ENCODE measurements at places on chromosomes 11 and 22. TPM values are rescaled to one million over a fixed set of nuclear protein-coding genes. Genes with fewer than 3 reads are reported as not detected.

TSGA10IP gene
- not detected for total RNA-seq

- H3K27ac ChIP-seq, result no peak overlapping the region
- DNase-seq, result no peak
- no peaks in the 10 kb centered on the region for H3K4me1 ChIP-seq
- no peak overlapping the region for H3K4me3 ChIP-seq
- no peaks in the 10 kb centered on the region for H3K27me3 ChIP-seq
These were observed 39.0 kb downstream of the PDGFD start for GRCh38 chr11:104124979-104125378.

GRCh38 chr11:111469200-111469599 is 43.0 kb downstream of the BTG4 start:
- H3K36me3 ChIP-seq, result no peaks in the 10 kb centered on the region
- no peak overlapping the region for H3K4me3 ChIP-seq
- no peaks in the 10 kb centered on the region for H3K4me1 ChIP-seq
- no peaks in the 10 kb centered on the region for H3K27me3 ChIP-seq

UFD1 gene
- total RNA-seq, result 108 TPM

ZNF70 gene
- 5.4 TPM for total RNA-seq

FGF4 gene
- not detected for total RNA-seq

DNA sequence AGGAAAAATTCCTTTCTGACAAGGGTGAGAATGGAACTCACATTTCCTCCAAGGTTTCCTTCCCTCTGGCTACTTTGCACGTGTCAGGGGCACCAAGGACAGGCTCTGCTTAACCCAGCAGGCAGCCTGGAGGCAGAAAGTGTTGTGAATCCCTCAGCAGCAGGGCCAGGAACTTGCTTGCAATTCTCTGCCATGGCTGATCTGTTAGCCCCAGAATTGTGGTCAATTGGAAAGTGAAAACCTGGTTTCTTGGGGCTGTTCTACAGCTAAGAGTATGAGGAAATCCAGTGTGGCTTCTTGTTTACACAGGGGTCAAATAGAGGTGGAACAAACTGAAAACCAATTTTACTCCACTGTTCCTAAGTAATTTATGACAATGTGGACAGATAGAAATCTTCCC is 38.3 kb upstream of the CEP295 start:
- H3K4me1 ChIP-seq, result peaks cover 13% of the 10 kb centered on the region
- H3K27ac ChIP-seq, result no peak overlapping the region
- H3K4me3 ChIP-seq, result no peak overlapping the region
- no peaks in the 10 kb centered on the region for H3K36me3 ChIP-seq
- no peak for DNase-seq

DNA sequence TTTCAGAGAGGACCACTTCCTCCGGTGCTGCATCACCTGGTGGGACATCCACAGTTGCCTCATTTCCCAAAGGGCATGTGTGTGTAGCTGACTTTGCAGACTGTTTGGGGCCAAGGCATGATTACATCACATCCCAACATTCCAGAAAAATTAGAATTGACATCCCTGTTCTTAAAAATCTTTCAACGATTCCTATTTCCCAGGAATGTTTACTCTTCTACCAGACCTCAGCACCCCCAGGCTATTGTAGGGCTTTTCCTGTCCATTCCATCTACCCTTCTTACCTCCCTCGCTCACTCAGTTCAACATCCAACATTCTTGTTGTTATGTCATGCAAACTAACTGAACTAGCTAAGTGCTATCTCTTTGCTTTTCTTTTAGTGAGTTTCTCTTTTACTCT is 37.3 kb downstream of the PIWIL4 start:
- H3K27ac ChIP-seq, result no peak overlapping the region
- H3K4me1 ChIP-seq, result peaks cover 30% of the 10 kb centered on the region
- no peaks in the 10 kb centered on the region for H3K27me3 ChIP-seq
- H3K36me3 ChIP-seq, result no peaks in the 10 kb centered on the region
- DNase-seq, result no peak

GRCh38 chr11:76243957-76244285 is 37.6 kb upstream of the WNT11 start:
- H3K4me1 ChIP-seq, result no peaks in the 10 kb centered on the region
- H3K27ac ChIP-seq, result no peak overlapping the region

TRIM48 gene
- not detected for total RNA-seq

- DNase-seq, result peak; percentile 86
- peaks cover 14% of the 10 kb centered on the region for H3K36me3 ChIP-seq
- peaks cover 25% of the 10 kb centered on the region for H3K4me1 ChIP-seq
- peak overlapping the region; percentile 93 for H3K27ac ChIP-seq
- H3K27me3 ChIP-seq, result no peaks in the 10 kb centered on the region
These were observed 37.4 kb downstream of the CTNND1 start for GRCh38 chr11:57798905-57799559.

DNA sequence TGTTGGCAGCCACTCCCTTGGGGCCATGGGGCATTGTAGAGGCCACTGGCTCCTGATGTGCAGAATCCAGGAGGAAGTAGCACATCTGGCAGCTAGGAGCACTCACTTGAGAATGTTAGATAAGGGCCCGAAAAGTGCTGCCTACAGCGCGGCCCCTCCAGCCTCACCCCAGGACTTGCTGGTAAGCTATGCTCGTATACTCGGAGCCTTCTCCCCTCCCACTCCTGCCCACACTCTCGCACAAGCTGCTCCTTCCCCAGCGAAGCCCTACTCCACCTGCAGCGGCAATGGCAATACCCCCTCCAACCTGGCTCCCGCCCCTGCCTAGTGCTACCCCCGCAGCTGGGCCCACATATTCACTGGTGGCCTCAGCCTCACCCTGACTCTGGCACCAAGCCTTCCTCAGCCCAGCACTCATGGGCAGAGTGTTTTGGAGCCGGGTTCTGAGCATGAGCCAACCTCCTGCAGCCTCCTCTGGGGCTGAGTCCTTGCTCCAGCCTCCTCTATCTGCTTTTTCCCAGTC is 47.7 kb downstream of the PDE2A start:
- no peak overlapping the region for H3K4me3 ChIP-seq
- no peak for DNase-seq
- H3K4me1 ChIP-seq, result peaks cover 6% of the 10 kb centered on the region
- no peak overlapping the region for H3K27ac ChIP-seq

CCDC88B gene
- total RNA-seq, result 3.9 TPM

DNA sequence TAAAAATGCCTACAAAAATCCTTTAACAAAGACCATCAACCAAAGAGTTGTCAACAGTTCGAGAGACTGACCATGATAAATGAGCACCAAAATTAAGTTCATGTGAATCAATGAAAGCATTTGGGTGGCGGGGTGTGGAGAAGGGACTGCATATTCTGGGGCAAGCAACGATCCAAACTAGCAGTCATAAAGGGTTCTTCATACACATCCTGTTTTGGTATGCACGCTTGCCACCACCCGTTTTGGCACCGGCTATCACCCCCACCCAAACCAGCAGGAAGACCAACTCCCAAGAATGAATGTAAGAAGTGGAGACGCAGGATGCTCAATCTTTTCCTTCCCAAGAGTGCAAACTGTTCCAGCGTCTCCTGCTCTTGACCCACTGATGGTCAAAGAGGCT is 80.8 kb downstream of the SGSM3 start:
- no peaks in the 10 kb centered on the region for H3K36me3 ChIP-seq
- H3K4me3 ChIP-seq, result no peak overlapping the region
- no peaks in the 10 kb centered on the region for H3K4me1 ChIP-seq
- no peak overlapping the region for H3K27ac ChIP-seq

FOLR1 gene
- 65.9 TPM for total RNA-seq

DNA sequence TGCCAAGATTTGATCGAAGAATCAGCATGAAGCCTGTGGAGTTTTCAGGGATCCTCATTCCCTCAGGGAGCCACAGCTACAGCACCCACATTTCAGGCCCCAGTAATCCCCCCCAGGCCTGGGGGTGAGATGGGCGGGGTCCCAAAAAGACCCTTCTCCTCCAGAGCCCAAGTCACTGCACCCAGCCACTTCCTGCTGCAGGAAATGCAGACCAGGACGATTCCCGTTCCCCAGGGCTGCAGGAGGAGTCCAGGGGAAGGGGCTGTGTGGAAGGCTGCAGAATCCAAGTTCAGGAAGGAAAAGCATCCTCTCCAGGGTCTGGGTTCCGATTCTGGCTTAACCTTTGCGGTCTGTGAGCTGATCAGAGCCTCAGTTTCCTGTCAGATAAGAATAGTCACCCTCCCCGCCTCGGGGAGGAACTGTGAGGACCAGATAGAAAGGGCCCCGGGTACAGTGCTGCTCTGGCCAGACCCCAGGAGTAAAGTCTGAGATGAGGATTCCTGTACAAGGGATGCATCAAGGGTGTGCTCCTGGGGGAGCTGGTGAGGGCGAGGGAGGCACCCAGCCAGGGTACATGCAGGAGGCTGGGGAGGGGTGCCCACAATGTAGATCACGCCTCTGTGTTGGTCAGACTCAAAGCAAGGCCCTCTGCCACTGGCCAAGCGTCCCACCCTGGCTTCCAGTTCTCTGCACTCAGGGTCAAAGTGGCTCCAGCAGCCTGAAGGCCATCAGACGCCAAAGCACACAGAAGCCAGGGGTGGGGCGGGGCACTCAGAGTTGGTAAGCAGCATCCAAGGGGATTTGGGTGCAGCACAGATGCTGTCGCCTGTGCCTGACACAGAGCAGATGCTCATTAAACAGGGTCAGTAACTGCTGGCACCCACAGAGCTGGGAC is 30.1 kb upstream of the TP53I11 start:
- no peak overlapping the region for H3K27ac ChIP-seq
- H3K36me3 ChIP-seq, result no peaks in the 10 kb centered on the region
- no peak for DNase-seq
- no peaks in the 10 kb centered on the region for H3K27me3 ChIP-seq
- H3K4me3 ChIP-seq, result no peak overlapping the region

NLRX1 gene
- total RNA-seq, result 8.0 TPM

APOBEC3A gene
- not detected for total RNA-seq

RASL10A gene
- 1.1 TPM for total RNA-seq

DNA sequence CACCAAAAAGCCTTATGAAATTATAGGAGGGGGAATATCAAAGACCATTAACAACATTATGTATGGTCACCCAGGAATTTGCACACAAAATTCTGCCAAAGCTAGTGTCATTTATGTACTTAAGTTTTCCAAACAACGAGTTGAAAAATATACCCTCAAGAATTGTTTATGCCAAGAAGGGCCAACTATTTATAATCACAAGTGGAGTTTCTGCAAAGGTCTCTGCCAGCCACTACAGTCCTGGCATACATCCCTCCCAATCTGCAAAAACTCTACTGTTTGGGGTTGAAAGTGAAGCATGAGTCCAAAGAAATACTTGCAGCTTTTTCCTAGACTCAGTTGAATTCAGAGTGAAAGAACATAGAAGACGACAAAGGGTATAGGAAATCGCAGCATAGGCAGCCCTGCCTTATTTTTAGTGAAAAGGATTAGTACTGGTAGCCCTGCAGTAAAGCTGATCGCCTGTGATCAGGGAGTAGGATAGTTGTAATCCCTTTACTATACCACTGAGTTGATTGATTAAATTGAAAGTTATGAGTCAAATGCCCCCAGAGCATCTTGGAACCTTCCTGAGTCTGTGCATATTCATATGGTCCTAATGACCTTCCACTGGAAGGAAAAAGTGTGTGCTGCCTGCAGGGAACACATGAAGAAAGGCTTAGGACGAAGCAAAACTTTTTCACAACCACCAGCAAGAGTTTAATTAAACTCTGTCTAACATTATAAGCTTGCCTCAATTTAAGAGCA is 144.0 kb downstream of the SPON1 start:
- H3K4me1 ChIP-seq, result no peaks in the 10 kb centered on the region
- no peaks in the 10 kb centered on the region for H3K27me3 ChIP-seq
- no peak overlapping the region for H3K27ac ChIP-seq
- H3K36me3 ChIP-seq, result no peaks in the 10 kb centered on the region

GRCh38 chr11:27717801-27718229 is 17.6 kb upstream of the BDNF start:
- H3K4me1 ChIP-seq, result peaks cover 5% of the 10 kb centered on the region
- peak overlapping the region; percentile 51 for H3K4me3 ChIP-seq
- no peak for DNase-seq
- H3K27me3 ChIP-seq, result no peaks in the 10 kb centered on the region
- H3K36me3 ChIP-seq, result no peaks in the 10 kb centered on the region
- peak overlapping the region; percentile 93 for H3K27ac ChIP-seq

TCN1 gene
- not detected for total RNA-seq

HBD gene
- not detected for total RNA-seq

- H3K27me3 ChIP-seq, result no peaks in the 10 kb centered on the region
- no peak overlapping the region for H3K27ac ChIP-seq
- DNase-seq, result no peak
- no peaks in the 10 kb centered on the region for H3K36me3 ChIP-seq
- no peak overlapping the region for H3K4me3 ChIP-seq
These were observed 418.7 kb upstream of the CADM1 start for GRCh38 chr11:115922876-115923275.

OR51I1 gene
- not detected for total RNA-seq

DNA sequence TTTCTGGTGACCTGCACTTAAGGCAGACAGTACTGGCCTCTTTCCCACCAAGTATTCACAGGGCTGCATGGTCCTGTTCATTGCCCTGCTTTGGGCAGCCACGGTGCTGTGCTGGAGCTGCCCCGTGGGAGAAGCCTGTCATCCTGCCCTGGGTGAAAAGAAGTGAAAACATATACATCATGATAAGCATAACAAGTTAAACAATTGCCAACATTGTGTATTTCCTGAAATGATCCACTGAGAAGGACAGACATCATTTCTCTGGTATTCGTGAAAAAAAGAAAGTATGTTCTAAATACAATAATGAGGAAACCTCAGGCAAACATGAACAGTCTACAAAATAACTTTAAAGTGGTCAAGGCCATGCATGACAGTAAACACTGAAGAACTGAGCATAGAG is 393.1 kb downstream of the TMEM135 start:
- no peak overlapping the region for H3K27ac ChIP-seq
- no peak for DNase-seq
- no peaks in the 10 kb centered on the region for H3K27me3 ChIP-seq
- 0 out of 2 replicates have a peak, but pooled peaks cover 4% of the 10 kb centered on the region for H3K4me1 ChIP-seq
- no peak overlapping the region for H3K4me3 ChIP-seq
- H3K36me3 ChIP-seq, result no peaks in the 10 kb centered on the region

- H3K36me3 ChIP-seq, result no peaks in the 10 kb centered on the region
- DNase-seq, result peak; percentile 56
- no peaks in the 10 kb centered on the region for H3K27me3 ChIP-seq
These were observed 35.0 kb upstream of the PRAME start for GRCh38 chr22:22593964-22594656.

CCDC73 gene
- not detected for total RNA-seq

GRCh38 chr22:37313376-37314314 is 31.3 kb downstream of the CYTH4 start:
- H3K27ac ChIP-seq, result no peak overlapping the region
- DNase-seq, result no peak
- no peaks in the 10 kb centered on the region for H3K36me3 ChIP-seq
- no peak overlapping the region for H3K4me3 ChIP-seq
- peaks cover 18% of the 10 kb centered on the region for H3K4me1 ChIP-seq
- H3K27me3 ChIP-seq, result no peaks in the 10 kb centered on the region

- no peak for DNase-seq
- no peaks in the 10 kb centered on the region for H3K27me3 ChIP-seq
- peak overlapping the region; percentile 39 for H3K27ac ChIP-seq
- H3K4me3 ChIP-seq, result peak overlapping the region; percentile 64
These were observed 718 bp downstream of the FADS2 start for GRCh38 chr11:61828629-61829407.

GRCh38 chr22:20111045-20111688 is 4.7 kb upstream of the RANBP1 start:
- H3K27me3 ChIP-seq, result no peaks in the 10 kb centered on the region
- 0 out of 2 replicates have a peak, but pooled peaks cover 3% of the 10 kb centered on the region for H3K4me1 ChIP-seq
- no peak overlapping the region for H3K4me3 ChIP-seq
- no peak overlapping the region for H3K27ac ChIP-seq
- peaks cover 5% of the 10 kb centered on the region for H3K36me3 ChIP-seq
- DNase-seq, result peak; percentile 40

All from Caco-2 (cell line).